ENCODE measurements at places on chromosomes 4 and X.

DNA sequence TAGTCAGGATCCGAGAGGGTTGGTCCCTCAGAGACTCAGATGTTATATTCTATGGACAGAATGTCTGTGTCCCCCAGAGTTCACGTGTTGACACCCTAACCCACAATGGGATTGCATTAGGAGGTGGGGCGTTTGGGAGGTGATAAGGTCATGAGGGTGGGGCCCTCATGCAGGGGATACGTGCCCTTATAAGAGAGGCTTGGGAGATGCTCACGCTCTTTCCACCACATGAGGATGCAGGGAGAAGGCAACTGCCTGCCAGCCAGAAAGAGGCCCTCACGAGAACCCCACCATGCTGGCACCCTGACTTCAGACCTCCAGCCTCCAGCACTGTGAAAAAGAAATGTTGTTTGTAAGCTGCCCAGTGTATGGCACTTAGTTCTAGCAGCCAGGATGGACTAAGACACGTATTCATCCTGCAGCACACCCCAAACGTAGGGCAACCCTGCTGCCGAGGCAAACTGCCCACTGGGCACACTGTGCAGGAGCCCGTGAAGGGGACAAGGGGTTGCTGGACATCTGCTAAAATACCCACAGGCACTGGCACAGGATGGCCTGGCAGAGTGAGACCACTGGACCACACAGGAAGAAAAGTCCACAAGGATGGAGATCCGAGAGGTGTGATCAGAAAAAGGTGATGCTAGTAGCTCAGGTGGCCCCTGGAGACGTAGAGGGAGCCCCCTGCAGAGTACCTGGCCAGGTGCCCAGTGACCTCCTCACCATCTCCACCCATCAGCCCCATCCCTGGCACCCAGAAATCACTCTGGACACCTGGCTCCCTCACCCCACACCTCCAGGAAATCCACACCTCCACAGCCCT lies 62.7 kb downstream of the HTRA3 start:
- DNase-seq: no peak

- DNase-seq: no peak
Observed at GRCh38 chr4:89039730-89040338, 17.2 kb downstream of the FAM13A start.

DNA sequence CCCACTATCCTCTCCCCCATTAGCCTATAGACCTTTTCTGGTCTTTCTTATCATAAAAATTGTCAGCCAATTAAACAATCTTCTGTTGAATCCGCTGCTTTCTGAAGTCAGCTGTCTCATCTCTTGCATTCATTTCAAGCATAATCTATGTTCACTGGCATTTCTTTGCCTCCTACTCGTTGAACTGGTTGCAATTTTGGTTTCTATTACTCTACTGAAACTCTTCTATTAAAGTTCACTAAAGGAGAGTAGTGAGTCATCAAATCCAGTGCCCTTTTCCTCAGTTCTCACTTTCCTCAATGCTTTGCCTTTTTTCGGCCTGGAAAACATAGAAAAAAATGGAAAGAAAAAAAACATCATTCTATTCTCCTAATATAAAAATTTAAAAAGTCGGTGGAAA lies 23.9 kb upstream of the CXCL13 start:
- no peak for DNase-seq

DNA sequence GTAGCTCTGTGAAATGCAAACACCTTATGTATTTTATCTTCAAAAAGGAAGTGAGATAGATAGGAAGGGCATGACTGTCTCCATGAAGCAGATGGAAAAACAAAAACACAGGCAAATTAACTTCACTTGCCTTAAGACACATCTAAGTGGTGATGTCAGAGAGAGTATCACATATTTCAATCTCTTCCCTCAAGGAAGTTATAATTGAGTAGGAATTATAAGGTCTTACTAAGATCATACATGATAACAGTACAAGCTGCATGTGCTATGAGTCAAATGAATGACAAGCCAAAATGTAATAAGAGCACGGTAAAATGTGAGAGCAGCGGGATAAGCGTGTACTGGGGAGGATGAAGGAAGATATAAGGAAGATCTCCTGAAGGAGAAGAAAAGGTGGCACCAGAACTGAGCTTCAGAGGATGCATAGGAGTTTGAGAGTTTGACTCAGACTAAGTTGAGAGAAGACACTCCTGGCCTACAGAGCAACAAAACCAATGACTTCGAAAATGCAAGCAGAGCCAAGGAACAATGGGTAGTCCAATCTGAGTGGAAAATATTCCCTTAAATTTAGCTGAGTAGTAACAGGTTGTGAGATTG lies 43.3 kb upstream of the GALNT7 start:
- DNase-seq: no peak

DNA sequence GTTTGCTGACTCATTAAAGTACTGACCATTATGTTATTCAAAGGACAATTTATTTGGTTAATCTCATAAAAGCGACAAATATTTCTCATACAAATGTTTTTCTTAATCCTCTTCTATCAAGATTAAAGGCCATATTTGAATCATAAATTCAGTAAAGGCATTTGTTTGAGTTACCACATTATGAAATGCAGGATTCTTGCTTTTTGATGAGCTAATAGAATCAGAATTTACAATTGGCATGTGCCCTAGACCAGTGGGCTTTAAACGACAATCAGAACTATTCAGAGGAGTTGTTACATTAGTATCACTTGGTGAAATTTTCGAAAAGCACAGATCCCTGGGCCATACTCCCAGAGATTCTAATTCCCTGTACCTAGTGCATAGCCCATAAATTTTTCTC lies 55.3 kb downstream of the KLHL4 start:
- peak; percentile 2 for DNase-seq

- DNase-seq: peak; percentile 20
Observed at GRCh38 chrX:72305286-72306084, at the start of gene CITED1. CITED1 (minus strand) TSS chrX:72305914; CDS start chrX:72302869, 3,045 bp downstream.

- DNase-seq: no peak
Observed at GRCh38 chr4:170884969-170885570, 795.3 kb upstream of the AADAT start.

DNA sequence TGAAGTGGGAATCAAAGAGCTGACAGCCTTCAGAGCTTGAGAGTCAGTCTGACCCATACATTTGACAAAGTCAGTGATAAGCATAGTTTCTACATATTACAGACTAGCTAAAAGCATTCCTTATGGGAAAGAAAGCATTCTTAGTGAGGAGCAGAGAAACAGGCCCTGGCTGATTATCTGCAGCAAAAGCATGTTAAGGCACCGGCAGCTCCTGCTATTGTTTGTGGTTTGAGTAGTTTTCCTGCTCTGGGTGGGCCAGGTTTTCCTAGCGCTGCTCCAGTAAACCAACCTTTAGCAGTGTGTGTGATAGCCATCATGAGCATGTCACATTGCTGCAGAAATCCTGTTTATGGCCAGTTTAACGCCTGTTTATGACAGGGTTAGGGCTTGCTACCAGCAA lies 51.6 kb upstream of the WDR1 start:
- no peak for DNase-seq

DNA sequence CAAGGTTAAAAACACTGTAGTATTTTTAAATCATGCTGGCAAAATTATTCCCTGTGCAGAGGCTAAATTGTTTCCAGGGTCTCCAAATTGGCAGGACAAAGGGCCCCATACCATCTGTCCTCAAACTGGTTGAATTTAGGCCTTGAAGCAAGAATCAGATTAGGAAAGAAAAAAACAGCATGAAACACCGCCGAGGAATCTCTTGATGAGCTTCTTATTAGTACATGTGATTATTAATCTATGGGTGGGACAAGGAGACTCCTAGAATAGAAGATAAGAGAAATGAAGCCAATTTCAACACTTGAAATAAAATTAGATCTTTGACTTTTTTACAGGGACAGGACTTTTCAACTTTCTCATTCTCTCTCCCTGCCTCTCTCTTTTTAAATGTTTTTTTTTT lies 7.1 kb upstream of the CLNK start:
- DNase-seq: no peak

- DNase-seq: no peak
Observed at GRCh38 chr4:78781924-78782323, 5.8 kb downstream of the BMP2K start.

DNA sequence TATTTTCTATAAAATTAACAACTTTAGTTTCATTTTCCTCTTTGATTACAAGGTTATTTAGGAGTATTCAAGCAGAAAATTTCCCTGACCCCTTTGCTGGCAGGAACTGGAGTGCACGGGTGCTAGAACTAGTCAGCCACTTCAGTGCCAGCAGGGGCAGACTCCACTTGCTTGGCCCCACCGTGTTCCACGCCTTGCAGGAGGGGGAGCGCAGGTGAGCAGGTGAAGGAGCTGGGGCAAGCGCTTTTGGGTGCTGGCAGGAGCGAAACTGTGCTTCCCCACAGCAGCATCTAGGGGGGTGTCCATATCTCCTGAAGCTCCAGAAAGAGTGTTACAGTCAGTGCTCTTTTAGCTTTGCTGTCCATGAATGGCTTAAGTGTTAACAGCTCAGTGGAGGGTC lies 45.5 kb downstream of the MID2 start:
- DNase-seq: no peak

DNA sequence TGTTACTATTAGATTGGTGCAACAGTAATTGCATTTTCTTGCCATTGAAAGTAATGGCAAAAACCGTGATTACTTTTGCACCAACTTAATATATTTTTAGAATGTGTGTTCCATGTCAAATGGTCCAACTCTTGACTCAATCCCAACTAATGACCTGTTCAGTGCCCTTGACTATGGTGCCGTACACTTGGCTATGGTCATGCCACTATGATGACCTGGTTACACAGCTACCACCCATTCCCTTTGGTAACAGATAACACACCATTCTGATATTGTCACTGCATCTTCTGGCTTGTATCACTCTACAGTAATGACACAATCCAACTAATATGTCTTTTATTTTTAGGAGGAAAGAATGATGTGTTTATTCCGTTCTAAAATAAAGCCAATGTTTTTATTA lies 469.4 kb downstream of the DMD start:
- no peak for DNase-seq

DNA sequence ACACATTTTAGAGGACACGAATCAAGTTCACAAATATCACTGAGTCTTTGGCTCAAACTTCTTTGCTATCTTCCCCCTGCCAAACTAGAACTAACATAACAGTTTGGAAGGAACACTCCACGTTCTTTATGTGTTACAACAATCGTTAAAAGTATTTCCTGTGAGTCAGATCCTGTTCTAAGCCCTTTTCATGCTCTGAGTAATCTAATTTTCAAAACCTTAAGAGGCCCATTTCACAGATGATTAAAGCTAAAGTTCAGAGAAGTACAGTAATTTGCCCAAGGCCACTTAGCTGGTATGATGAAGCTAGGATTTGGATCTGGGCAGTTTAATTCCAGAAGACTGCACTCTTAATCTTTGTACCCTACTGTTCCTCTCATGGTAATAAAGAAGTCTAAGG lies 854.4 kb upstream of the INTU start:
- no peak for DNase-seq

DNA sequence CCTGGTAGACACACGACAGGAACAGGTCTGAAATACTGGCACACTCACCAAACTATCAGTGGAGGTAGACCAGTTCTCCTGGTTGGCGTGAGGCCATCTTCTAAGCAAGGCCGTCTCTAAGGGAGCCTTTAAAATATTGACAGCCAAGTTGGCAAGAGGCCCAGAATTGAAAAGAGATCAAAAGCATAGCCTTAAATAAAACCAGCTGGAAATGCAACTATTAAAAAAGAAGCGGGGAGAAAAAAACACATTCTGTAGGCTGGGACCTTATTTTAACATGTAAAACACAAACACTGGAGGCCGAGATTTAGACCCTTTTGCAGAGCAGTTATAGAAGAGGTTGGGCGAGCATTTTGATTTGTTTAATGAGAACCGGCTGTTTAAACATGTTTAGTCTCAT lies 233.0 kb upstream of the CLNK start:
- no peak for DNase-seq
